ENCODE measurements at places on chromosomes 2 and 18.

DNA sequence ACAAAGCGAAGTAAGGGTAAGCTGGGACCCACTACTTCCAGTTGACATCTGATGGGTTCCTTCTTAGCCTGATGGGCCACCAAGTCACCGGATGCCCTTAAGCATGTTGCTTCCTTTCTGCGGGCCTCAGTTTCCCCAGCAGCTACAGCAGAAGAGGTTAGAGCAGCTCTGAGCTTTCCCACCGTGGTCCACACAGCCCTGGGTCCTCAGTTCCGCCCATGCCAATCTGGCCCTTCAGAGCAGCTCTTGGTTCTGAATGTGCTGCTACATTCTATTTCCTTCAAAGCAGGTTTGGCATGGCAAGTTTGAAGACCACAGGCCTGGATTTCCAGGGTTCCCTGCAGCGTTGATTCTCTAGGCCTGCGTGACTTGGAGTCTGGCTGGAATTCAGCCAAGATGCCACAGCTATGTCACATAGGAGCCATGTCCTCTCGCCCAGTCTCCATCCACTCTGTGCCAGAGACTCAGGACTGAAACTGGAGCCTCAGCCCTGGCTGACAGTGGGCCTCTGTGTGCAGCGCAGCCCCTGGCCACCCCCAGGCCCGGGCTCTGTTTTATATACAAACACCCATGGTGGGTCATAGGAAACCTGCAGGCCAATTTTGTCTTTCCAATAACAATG is 79.6 kb downstream of the TFCP2L1 start:
- no peak for DNase-seq

DNA sequence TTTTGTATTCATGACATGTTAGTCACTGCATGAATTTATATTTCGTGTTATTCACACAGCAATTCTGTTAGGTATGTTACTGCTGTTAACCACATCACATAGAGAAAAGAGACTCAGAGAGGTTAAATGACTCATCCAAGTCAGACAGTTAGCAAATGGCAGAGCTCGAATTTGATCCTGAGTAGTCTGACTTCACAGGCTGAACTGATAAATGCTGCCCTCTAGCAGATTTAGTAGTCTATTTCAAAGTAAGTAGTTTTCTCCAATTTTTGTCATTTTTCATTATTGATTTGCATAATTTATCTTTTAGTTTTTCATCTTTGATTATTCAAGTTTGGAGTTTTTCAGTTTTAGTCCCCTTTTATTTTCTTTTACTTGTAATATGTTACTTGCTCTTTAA is 58.3 kb downstream of the WDR7 start:
- peak; percentile 84 for DNase-seq

DNA sequence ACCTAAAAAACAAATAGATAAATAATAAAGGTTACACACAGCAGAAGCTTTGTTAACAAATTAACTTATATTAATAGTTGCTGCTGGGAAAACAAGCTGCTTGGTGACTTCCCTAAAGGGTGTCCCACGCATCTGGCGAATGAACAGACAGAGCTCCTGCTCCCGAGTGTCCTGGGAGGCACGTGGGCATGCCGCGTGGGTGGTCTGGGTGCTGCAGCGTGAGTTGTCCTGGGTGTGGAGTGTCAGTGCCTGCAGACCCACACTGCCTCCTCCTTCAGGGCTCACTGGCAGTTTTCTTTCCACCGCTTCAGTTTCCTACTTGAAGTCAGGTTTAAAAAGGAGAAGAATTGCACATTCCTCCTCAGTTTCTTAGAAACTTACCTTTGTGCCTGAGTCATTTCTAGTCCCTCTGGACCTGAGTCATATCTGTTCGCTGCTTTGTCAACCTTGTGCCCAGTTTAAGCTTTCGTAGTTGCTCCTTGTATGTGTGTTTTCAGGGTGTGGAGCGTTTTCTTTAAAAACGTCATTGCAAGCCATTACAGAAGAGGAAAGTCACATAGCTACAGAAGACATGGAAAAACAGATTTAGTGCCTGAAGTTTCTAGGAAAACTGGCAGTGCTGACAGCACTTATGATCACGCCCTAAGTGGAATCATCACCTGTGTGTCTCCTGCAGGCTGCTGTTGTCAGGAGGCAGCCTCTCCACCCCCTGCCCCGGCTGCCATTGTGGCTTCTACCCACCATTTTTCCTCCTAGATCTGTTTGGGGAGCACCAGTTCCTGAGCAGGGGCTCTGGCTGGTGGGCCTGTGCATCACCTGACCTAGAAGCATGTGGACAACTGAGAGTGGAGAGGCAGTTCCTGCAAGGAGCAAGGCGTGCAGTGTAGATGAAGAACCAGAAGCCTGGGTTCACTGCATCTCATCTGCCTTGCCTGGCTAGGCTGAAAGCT is 24.5 kb downstream of the IMPA2 start:
- no peak for DNase-seq

DNA sequence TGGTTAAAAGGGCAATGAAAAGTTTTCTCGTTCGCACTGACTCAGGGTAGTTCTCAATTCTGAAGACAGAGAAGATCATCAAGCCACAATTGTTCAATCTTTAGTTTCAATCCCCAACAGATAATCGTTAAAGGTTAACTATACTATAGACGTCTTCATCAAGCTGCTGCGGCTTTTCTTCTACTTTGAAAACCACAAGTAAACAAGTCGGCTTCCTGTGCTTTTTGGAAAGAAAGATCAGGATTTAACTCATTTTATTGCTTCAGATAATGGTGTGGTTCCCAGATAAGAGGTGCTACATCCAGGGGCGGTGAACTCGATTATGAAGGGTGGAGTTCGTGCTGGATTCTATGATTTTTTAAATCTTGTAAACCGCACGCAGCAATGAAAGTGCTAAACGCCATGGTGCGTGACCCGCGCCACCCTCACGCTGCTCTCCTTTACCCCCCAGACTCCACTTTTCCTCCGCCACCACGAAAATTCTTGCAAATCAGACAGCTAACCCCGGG is 545 bp upstream of the CDCA7 start:
- no peak for DNase-seq

GRCh38 chr2:38601463-38602135 is 1.1 kb downstream of the HNRNPLL start:
- peak; percentile 45 for DNase-seq

- no peak for DNase-seq
Measured at GRCh38 chr2:1140389-1141003, 189.8 kb downstream of the SNTG2 start.

DNA sequence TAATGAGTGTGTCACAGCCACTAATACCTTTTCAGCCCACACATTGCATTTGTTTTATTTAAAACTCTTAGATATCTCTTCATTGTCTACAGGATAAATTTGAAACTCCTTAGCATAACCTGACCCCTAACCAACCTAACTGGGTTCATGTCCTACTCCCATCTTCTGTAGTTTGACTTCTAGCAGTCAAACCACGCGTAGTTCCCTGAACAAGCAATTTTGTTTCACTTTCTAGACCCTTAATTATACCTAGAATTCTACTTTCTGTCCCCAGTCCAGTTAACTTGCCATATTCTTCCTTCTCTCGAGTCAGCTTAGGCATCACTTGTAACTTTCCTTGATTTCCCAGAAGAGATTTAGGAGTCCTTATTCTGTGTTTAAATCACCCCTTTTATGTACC is 55.1 kb downstream of the RBBP8 start:
- no peak for DNase-seq

DNA sequence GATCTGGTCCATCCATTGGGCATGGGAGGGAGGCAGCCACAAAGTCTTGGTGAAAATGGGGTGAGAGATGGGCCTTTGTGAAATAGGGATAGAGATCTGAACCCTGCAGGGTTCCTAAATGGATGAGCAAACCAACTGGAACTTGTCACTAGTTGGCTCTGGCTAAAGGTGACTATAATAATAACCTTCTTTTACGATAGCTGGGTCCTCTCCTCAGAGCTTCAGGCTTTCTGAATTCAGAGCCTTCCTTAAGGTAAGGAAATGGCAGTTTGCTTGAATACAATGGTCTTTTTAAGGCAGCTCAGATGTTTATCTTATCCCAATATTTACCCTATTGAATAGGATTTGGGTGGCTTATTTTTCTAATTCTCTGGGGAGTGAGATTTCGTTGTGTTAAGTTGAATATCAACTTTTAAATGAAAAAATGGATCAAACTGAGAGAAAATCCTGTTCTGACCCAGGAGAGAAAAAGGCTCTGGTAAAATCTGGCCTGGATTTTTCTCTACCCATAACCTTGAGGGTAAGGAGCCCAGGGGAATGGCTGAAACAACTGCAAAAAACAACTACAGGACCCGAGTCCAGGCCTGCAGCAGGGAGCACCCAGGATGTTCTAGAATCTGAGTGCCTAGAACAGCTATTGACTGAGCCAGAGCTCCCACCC is 61.1 kb upstream of the CXCR4 start:
- DNase-seq, result no peak

- DNase-seq, result no peak
Measured at GRCh38 chr2:225764346-225764745, 364.8 kb downstream of the NYAP2 start.

DNA sequence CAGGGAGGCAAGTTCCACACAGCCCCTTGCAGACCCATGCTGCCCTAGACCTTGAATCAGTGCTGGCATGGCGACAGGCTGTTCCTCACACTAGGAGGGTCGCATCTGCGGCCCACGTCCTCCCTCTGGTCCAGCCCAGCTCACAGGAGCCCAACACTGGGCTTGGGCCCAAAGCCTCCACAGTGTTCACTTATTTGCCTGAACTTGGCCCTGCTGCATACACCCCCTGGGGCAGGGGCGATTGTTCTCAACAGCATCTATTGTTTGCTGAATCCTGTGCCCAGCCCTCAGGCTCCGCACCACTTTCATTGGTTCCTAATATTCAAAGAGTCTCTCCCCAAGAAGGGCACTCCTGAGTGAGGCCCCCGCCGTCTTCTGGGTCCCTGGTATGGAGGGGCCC is 90.7 kb downstream of the ZBTB7C start:
- no peak for DNase-seq

- DNase-seq, result no peak
Measured at GRCh38 chr2:8458503-8459459, 223.1 kb upstream of the ID2 start.

DNA sequence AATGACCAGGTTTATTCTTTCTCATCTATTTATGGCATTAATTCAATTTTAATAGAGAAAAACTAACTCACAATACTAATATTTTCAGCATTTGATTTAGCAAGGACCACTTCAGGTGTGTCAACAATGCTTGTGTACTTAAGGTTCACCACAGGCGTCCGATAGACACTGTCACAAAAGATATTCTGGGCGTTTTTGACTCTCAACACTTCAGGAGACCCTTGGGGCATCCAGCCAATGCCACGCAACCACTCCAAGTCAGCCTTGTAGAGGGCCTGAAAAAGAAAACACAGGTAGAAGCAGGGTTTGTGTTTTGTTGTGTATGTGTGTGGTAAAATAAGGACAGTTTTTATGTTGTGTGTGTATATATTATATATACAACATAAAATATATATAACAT is 158.2 kb downstream of the NEB start:
- DNase-seq, result no peak

DNA sequence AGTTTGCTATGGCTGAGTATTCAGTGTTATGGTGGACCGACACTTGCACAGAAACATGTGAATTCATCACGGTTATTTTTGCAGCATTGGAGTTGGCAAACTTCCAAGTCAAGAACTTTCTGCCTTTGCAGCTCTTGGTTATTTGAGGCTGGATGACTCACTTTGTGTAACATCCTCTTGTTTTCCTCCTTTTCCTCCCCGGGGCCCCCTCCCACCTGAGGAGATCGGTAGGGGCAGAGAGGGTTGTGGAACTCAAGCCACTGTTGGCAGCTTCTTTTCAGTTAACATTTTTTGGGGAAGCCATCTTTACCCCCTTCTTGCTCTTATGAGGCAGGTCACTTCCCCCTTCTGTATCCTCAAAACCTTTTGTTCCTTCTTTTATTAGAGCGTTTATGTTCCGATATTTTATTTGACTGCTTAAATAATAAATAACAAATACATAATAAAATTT is 48.6 kb downstream of the DDX1 start:
- peak; percentile 78 for DNase-seq

DNA sequence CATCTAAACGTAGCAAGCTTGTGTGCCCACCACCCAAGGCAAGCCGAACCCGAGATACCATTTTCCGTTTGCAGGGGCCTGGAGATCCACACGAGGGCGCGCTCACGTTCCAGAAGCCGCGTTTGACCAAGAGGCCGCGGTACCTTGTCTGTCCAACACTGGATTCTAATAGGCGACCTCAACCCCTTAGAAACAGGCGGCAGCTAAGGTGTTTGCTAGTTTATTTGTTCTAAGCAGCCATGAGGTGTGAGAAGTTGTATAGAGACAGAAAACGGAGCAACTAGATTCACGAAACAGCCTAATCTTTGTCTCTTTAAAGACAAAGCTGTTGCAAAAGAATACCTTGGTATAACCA is 4.2 kb downstream of the HOXD11 start:
- peak; percentile 47 for DNase-seq

GRCh38 chr2:3097804-3098203 is 279.8 kb downstream of the EIPR1 start:
- DNase-seq, result no peak

- DNase-seq, result no peak
Measured at GRCh38 chr18:55219059-55219458, 259.8 kb upstream of the CCDC68 start.

GRCh38 chr2:201847481-201847880 is 41.1 kb downstream of the CDK15 start:
- DNase-seq, result peak; percentile 39

GRCh38 chr2:60745330-60745729 is 10.7 kb upstream of the PAPOLG start:
- DNase-seq, result no peak

DNA sequence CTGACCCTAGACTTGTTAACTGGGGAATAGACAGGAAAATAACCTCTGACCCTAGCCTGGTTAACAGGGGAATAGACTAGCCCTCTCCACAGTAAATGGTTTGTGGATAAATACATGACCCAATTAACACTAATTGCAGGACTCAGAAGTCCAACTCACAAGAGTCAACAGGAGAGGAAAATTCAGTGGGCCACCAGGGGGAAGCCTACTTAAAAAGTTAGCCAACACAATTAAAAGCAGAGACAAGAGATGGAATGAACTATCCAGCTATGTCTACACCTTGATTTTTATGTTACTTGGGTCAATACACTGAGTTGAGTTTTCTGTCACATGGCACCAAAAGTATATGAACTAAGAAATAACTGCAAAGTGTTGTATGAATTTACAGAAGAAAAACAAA is 158.8 kb upstream of the SLC39A10 start:
- peak; percentile 11 for DNase-seq

DNA sequence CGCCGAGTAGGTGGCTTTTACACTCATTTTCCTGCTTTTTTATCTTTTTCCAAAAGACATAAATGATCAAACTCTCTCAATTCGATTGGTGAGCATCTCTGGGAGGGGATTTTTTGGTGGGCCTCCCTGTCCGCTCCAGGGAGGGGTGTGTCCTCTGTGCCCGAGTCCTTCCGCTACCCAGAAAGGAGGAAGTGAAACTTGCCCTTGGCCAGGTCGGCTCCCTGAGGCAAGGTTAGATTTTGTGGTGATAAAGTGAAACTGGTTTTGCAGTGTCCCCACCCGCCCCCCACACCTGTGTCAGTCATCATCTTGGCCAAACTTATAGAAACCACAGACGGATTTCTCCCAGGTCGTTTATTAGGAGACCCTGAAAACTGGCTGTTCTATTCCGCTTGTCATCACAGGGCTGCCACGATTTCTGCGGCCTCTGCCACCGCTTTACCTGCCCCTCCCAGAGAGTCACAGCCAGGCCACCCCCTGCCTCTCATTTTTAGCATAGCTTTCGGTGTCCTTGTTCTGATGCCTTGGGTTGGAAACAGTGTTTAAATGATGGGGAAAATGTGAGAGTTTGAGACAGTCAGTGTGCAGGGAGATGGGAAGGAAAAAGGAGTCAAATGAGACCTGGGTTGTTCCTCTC is 93.6 kb downstream of the SH3BP4 start:
- DNase-seq, result no peak

GRCh38 chr18:48161911-48162698 is 231.6 kb upstream of the SMAD2 start:
- DNase-seq, result no peak

- DNase-seq, result no peak
Measured at GRCh38 chr18:46161703-46162396, 57.7 kb downstream of the HAUS1 start.

Measured in fibroblast of skin of right quadriceps (primary cell).